ENCODE measurements at places on chromosomes 13 and 19. TPM values are rescaled to one million over a fixed set of nuclear protein-coding genes. Genes with fewer than 3 reads are reported as not detected.

ERICH6B gene
- not detected for total RNA-seq

GRCh38 chr13:42924344-42924743 is 67.7 kb downstream of the EPSTI1 start:
- no peaks in the 10 kb centered on the region for H3K27me3 ChIP-seq
- H3K4me1 ChIP-seq, result no peaks in the 10 kb centered on the region
- no peak for DNase-seq
- no peak overlapping the region for H3K27ac ChIP-seq

DNA sequence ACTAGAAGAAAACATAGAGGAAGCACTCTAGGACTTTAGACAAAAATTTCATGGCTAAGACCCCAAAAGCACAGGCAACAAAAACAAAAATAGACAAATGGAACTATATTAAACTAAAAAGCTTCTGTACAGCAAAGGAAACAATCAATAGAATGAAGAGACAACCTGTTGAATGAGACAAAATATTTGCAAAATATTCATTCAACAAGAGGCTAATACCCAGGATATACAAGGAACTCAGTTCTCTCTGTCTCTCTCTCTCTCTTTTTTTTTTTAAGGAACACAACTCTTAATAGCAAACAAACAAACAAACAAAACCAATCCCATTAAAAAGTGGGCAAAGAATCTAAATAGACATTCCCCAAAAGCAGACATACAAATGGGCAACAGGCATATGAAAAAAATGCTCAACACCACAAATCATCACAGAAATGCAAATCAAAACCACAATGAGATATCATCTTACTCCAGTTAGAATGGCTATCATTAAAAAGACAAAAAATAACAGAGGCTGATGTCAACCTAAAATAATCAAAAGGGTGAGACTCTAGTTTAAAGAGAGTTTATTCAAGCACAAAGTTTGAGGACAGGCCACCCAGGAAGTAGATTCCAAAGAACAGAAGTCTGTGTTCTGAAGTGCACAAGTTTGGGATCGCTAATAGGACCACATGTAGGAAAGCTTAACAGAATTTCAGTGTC is 27.1 kb upstream of the SLC7A9 start:
- H3K27ac ChIP-seq, result no peak overlapping the region
- H3K36me3 ChIP-seq, result no peaks in the 10 kb centered on the region
- no peaks in the 10 kb centered on the region for H3K27me3 ChIP-seq
- DNase-seq, result no peak
- no peaks in the 10 kb centered on the region for H3K4me1 ChIP-seq

- H3K27ac ChIP-seq, result no peak overlapping the region
- no peaks in the 10 kb centered on the region for H3K27me3 ChIP-seq
- H3K4me3 ChIP-seq, result no peak overlapping the region
Measured at GRCh38 chr19:34305221-34306083, 51.1 kb downstream of the GARRE1 start.

FCAR gene
- not detected for total RNA-seq
